ENCODE measurements at places on chromosomes 12 and 14.

- no peak for DNase-seq
These were observed 8.3 kb downstream of the OR4K17 start for GRCh38 chr14:20118795-20119194.

- no peak for DNase-seq
These were observed 663 bp upstream of the ULK1 start for GRCh38 chr12:131893605-131894312.

DNA sequence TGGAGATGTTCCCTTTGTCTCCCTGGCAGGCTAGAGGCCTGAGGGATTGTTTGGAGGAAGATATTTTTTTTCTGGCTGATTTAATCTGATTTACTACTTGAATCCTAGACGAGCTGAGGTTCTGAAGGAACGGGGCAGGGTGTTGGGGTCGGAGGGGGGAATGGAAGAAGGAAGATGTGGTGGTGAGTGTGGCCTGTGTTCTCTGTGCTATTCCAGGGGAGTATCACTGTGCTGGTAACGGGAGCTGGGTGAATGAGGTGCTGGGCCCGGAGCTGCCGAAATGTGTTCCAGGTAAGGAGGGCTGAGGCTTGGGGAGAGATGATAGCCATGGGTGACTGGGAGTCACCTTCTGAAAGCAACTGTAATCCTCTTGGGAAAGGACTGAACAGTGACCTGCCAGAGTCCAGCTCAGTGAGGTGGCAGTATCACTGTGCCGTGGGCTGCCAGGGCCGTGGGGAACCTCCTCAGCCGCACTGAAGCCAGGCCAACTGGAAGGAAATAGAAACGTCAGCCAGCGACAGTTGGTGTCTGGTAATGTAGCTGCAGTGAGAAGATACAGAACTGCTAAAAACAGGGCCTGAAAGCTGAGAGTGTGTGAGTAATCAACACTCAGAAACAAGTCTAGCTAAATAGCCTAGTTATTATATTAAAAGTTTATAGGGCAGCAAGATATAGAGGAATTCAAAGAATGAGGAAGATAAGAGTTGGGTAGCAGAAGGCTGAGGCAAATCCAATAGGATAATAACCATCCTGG lies 7.9 kb downstream of the C1S start:
- DNase-seq: no peak

DNA sequence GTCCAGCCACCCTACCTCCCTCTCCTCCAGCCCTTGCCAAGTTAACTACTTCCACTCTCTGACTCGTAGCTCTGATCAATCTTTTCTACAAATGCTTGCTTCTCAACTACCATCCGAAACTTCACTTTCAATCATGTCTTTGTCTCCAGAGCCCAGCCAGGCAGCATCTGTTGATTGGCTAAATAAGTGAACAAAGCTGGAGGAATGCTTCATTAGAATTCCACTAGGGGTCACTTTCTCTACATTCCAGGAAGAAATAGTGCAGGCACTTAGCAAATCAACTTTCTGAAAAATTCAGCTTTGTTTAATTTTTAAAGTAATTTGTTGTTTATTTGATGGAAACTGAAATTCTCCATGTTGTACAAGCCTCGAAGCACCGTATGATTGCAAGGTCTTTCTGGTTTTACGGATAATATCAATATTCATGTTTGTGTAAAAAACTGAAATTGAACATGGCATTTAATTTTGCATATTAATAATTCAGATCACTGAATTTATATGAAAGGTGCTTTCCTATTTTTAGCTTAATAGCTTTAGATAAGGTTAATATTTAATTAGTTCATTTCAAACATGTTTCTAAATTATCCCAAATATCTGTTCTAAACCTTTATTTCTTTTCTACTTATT lies 32.4 kb upstream of the HELB start:
- no peak for DNase-seq

GRCh38 chr14:63205866-63206265 lies 1.6 kb downstream of the RHOJ start:
- no peak for DNase-seq

- DNase-seq: peak; percentile 80
These were observed 5.0 kb upstream of the CCND2 start for GRCh38 chr12:4268329-4269181.

DNA sequence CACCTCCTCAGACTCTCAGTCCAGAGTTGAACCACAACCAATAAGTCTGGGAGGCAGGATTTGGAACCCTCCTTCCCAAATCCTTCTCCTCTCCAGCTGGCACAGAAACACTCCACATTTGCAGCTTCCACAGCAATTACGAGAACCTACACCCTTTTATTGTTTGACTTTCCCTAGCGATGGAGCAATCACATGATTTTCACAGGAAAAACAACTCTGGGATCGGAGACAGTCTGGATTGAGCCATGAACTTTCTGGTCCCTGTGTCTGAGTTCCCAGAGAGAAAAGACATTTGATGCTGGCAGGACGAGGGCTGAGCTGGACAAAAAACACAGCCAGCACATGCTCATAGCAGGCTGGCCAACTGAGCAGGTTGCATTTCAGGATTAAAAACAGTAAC lies 49.0 kb upstream of the STON2 start:
- no peak for DNase-seq

DNA sequence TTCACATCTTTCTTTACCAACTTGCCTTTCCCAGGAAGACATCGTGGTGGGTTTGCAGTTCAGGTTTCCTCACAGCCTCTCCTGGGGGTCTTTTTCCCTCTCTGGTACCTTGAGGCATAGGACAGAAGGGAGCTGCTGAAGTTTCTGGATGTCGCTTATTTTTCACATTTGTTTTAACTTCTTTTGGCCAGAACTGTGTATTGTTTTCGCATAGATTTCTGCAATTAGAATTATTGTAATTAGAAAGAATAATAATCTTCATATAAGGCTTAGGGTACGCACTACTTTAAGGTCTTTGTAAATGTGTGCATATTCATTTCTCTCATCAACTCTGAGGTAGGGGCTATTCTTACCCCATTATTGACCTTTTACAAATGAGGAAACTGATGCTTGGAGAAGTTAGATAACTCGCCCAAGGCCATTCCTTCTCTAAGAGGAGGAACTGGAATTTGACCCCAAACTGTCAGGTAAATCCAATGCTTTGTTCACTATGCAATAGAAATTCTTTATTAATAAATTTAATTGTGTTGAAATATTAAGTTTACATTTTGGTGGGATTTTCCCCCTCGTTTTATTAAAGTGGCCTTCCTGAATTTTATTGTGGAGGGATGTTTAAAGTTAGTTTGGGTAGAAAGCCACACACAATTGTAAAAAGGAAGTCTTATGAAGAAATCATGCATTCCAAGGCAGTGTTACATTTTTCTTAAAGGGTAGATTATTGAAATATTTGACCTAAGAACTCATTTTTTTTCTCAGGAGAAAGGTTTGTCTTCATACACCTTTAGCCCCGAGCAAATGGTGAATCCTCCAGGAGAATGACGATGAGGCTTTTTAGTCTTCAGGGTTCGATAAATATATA lies 12.1 kb upstream of the SLC38A2 start:
- no peak for DNase-seq

DNA sequence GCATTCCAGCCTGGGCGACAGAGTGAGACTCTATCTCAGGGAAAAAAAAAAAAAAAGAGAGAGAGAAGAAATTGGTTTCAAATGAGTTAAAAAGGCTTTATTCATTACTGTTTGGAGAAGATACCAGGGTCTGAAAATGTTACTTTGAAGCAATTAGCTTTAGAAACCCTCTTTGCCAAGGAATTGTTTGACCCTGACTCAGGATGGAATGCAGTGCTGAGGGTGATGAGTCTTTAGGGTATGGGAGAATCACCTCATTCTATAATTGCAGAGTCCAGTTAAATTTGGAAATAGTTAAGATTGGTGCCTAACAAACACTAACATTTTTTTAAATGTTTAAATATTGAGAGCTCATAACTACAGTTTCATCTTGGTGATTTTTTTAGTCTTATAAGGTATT lies 13.3 kb downstream of the RAP1B start:
- DNase-seq: no peak

DNA sequence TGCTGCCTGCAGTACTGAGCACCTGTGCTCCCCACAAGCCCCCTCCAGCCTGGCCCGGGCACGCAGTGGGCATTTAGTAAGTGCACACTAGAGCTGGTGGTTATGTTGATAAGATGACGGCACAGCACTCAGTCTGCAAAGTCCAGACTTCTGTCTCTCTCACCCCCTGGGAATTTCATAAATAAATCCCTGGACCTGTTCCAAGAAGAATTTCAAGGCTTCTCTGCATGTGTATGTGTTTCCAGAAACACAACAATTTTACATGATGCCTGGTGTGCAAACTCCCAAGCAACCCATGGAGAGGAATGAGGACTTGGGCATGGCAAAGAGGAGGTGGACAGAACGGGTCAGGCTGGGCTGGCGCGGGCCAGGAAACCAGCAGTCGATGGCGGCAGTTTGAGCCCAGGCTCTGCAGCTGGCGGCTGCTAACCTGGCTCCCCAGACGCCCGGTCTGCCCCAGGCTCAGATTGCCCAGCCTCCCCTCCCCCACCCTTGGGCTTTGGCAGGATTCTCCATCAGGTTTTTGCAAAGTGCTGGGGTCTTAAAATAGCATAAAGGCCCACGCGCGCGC lies 10.4 kb upstream of the ACVR1B start:
- no peak for DNase-seq

GRCh38 chr14:39055786-39056474 lies 47.1 kb downstream of the SEC23A start:
- no peak for DNase-seq

GRCh38 chr12:3759878-3760277 lies 7.0 kb upstream of the CRACR2A start:
- DNase-seq: no peak

- DNase-seq: no peak
These were observed 49.2 kb upstream of the CCND2 start for GRCh38 chr12:4224206-4224889.

- DNase-seq: no peak
These were observed 14.9 kb downstream of the CCDC63 start for GRCh38 chr12:110861729-110862128.

DNA sequence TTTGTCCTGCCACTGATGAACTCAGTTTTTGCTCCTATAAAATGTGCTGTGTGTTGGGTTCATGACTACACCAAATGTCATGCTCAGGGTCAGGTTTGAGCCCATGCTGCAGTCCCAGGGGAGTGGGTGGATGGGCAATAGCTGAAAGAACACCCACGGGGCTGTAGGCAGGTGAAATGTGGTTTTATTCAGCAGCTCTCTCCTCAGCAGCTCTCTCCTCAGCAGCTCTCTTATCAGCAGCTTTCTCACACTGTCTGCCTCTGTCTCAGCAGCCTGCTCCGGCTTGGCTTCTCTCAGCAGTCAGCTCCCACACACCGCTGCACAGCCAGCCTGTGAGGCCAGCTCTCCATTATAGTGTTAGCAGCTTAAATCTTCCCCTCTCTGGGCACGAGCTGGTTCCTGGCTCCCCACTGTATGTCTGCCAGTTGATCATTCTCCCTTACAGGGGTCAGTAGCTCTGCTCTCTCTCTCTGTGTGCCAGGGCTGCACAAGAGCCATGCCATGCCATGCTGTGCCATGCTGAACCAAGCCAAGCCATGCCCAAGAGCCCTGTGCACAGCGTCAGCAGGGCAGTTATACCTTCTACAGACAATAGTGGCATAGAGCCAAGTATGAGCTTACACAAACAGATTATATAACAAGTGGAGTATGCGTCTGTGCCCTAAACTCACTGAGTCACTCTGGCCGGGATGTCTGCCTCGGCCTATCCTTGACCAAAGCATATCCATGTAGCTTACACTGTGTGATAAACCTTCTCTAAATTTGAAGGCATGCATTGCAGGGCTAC lies 303.3 kb upstream of the TMPO start:
- DNase-seq: no peak

DNA sequence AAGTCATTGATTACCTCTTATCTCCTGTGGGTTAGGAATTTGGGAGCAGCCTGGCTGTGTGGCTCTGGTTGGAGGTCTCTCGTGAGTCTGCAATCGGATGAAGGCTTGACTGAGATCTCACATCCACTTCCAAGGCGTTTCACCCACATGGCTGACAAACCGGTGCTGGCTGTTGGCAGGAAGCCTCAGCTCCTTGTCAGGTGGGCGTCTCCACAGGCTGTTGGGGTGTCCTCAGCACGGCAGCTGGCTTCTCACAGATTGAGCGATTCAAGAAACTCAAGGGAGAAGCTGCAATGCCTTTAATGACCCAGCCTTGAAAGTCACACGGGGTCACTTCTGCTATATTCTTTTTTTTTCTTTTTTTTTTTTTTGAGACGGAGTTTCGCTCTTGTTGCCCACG lies 28.6 kb upstream of the CORO1C start:
- no peak for DNase-seq

DNA sequence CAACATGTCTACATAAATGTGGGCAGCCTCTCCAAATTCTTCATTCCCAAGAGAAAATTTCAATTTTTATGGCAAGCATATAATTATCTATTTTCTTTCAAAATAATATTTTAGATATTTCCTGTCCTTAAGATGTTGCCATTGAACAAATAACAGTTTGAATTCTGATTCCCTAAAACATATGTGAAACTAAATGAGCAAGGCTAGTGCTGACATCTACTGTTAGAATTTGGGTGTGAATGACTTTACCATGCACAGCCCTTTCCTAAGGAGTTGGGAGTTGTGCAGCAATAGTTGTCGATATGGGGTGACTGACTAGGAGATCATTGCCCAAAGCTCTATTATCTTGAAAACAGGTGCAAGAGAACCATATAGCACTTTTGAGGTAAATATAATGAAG lies 108.2 kb upstream of the SLC38A4 start:
- no peak for DNase-seq

Data from left forelimb (tissue), 1 donor.